SJSA1 (cell line): ENCODE measurements at places on chromosomes 16 and 17.

DNA sequence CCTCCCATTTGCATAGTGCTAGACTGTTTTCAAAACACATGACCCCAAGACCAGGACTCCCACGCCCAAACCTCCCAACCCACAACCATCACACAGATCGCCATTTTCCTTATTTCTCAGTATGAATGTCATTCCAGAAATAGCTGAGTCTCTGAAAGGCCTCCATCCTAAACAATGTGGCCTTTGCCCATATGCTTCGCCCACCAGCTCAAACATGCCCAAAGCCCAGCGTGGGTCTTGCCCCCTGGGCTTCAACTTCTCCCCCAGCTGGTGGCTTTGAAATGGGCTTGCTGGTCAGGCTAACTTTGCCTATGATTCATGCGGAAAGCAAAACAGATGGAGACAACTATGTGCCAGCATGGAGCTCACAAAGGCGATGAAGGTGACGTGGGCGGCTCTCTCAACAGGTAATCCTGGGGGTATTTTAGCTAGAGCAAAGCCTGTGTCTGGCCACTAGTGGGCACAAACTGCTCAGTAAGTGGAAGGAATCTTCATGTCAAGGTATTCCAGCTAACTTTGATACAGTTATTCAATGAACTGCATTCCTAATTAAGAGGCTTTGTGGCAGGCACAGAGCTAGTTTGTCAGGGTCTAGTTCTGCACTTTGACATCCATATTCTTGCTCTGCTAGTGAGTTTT is 17.1 kb downstream of the PMP22 start:
- no peak for DNase-seq

- DNase-seq, result no peak
Observed at GRCh38 chr16:86395477-86395876, 114.8 kb upstream of the FOXF1 start.

DNA sequence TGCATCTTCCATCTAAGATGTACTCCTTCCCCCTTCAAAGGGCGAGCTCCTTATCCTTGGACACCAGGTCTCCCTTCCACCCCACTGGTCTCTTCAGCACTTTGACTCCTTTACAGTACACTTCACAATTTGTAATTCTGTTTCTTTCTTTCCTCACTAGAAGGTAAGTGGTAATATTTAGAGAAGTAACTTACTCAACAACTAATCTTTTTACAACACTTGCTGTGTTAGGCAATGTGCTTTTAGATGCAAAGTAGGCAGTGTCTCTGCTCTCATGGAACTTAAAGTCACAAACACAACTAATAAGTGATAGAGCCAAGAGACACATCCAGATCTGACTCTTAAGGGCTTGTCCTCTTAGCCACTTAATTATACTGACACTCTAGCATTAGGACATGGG is 6.4 kb downstream of the SIAH1 start:
- no peak for DNase-seq

- peak; percentile 78 for DNase-seq
Observed at GRCh38 chr17:56593086-56593645, 333 bp upstream of the NOG start.

DNA sequence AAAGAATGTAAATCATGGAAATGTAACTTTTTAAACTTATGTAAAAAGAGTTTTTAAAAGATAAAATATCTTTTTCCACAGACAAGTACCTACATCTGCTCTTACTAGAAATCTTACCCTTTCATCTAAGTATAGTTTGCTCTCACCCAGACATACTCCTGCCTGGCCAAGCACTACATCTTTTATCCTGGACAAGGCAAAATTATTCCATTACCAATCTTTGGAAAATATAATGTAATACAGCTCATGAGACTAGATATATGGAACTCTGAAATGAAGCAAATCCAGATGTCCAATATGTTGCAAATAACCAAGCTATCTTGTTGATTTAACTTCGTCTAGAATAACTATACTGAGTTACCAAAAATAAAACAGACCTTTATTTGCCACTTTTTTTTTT is 50.0 kb downstream of the VMP1 start:
- DNase-seq, result no peak

DNA sequence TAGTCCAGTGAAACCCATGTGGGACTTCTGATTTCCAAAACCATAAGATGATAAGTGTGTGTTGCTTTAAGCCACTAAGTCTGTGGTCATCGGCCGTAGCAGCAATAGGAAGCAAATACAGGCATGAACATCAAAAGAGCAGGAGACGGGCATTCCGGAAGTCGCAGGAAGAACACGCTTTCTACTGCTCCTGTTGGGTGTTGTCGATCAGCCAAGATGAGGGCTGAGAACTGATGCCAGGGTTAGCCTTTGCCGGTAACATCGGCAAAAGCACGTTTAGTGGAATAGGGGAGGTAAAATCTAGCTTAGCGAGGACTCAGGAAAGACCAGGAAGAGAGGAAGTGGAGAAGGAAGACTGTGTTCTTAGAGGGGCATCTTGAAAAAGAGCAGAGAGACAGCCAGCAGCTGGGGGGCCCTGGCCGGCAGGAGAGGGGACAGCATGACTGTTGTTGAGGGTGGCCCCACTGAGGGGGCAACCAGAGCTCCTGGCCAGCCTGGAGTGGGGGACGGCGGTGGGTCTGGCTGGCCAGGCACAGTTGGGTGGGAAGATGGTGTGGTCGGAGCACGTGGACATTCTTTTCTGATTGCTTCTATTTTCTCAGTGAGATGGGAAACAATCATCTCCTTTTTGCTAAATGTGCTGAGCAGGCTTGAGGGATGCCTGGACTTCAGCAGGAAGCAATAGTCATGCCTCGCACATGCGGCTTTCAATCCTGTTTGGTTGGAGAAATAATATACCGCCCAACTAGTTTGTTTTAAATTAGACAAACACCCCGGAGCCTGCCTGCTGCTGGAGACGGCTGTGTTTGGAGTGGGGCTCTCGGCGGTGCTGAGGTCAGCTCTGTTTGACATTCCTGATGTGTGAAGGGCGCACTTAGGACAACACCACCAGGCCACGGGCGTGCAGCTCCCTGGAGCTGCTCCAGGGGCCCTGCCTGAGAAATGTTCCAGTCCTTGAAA is 109.9 kb downstream of the METRNL start:
- peak; percentile 95 for DNase-seq

GRCh38 chr16:48503336-48503735 is 106.6 kb downstream of the N4BP1 start:
- no peak for DNase-seq

GRCh38 chr17:58538811-58539409 is 24.5 kb upstream of the MTMR4 start:
- DNase-seq, result no peak

GRCh38 chr17:72890711-72891110 is 201.8 kb downstream of the SLC39A11 start:
- no peak for DNase-seq

- no peak for DNase-seq
Observed at GRCh38 chr17:43515656-43516055, 30.5 kb downstream of the ETV4 start.

- DNase-seq, result no peak
Observed at GRCh38 chr16:70730031-70730430, 44.2 kb upstream of the MTSS2 start.

- peak; percentile 67 for DNase-seq
Observed at GRCh38 chr16:16025214-16025968, 76.0 kb downstream of the ABCC1 start.

DNA sequence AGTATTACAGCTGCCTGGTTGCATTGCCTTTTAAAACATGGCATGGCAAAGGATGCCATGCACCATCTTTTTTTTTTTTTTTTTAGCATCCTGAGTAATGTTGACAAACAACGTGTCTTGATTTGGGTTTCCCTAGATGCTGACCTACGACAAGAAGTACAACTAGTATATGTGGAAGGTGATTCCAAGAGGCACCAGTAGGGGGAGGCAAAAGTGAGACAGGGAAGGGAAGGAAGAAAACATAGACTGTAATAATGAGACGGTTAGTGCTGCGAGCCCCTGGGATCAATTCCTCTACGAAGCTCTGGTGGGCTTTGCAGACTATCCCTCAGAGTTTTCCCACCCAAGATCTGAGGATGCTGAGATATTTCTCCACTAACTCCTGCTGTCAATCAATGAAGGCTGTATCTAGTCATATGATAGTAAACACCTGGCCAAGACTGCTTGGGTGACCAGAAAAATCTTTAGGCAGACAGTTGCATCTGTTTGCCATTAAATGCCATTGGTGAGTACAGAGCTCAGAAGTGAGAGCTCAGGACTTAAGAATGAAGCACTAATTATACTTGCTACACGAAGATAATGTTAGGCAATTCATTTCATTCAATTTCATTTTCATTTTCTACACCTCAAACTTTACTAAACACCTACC is 458.6 kb upstream of the GOT2 start:
- peak; percentile 43 for DNase-seq

DNA sequence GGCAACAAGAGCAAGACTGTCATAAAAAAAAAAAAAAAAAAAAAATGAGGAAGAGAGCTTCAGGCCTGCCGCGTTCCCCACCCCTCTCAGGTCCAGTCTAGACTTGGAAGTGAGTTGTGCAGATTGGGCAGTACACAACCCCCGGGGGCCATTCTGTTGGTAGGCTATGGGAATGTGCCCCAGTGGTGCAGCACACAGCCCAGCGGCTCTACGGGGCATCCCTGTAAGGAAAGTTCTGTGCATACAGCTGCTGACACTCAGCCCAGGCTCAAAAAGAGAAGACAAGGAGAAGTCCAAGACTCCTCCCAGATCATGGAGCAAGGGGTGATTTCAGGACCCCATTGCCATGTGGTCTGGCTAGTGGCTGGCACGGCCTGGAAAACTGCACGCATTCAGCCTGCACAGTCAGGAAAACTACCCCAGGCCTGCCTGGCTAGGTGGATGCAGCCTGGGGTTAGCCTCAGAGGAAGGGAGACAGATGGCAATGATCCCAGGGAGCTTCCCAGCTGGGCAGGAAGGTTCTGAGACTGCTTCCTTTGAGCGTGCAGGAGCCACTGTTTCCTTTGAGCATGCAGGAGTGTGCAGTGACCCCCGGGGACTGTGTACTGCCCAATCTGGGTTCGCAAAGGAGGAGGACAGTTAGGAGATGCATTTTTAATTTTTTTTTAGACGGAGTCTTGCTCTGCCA is 44.8 kb downstream of the PECAM1 start:
- DNase-seq, result no peak

DNA sequence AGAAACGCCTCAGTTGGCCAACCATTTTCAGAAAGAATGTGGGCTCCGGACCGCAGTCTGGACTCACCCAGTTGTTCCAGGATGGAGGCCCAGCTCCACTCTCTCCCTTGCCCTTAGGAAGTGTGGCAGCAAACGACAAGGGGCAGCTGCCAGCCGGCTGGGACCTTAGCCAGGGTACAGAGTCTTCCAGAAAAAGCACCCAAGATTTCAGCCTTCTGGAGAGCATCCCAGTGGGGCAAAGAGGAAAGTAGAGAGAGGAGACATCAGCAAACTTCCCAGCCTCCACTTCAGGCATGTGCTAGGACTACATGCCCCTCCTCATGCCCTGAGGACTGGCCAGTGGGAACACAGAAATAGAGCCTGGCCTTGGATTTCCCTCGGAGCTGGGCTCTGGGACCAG is 56.8 kb upstream of the SCNN1B start:
- DNase-seq, result no peak

DNA sequence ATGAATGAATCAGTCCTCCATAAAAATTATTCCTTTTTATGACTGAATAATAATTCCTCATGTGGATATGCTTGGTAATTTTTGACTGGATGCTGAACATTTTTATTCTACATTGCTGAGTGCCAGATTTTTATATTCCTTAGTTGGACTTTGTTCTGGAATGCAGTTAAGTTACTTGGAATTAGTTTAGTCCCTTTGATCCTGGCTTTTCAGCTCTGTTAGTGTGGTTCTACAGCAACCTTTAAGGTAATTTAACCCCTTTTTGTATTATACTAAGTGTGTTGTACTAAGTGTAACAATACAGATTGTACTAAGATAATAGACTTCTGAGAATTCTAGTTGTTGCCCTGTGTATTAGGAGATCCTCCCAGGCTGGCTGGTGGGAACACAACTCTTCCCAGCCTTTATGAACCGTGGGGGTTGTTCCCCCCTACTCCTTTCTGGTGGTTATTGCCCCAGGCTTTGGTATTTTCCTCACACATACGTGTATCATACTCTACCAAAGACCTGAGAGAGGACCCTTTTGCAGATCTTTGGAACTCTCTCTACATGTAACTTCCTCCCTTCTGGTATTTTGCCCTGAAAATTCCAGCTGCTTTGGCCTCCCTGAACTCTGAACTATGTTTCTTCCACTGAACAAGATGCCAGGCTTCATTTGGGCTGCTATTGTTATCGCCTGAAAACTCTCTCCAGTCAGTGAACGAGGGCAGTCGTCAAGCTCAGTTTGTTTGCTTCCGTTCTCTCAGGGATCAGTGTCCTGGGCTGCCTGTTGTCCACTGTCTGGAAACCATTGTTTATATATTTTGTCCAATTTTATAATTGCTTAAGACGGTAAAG is 30.5 kb downstream of the TANGO6 start:
- no peak for DNase-seq

- DNase-seq, result no peak
Observed at GRCh38 chr17:81390029-81390872, 5.0 kb upstream of the BAHCC1 start.
